Naive thymus-derived CD4-positive, alpha-beta T cell (primary cell): ENCODE measurements at places on chromosomes 6 and 20. TPM values are rescaled to one million over a fixed set of nuclear protein-coding genes. Genes with fewer than 3 reads are reported as not detected.

The CDH26 gene
- total RNA-seq = 0.53 and 0.58 TPM in 2 replicates

The OR12D3 gene
- total RNA-seq = not detected

The TMC2 gene
- total RNA-seq = 0.15 TPM

The ARFGEF3 gene
- 0.03 TPM for total RNA-seq

The OTOR gene
- total RNA-seq = not detected

GRCh38 chr6:141326925-141327324 lies 805.8 kb upstream of the GJE1 start:
- H3K36me3 ChIP-seq = no peaks in the 10 kb centered on the region
- H3K27me3 ChIP-seq = no peaks in the 10 kb centered on the region
- H3K27ac ChIP-seq = no peak overlapping the region
- DNase-seq = no peak
- no peak overlapping the region for H3K4me3 ChIP-seq

GRCh38 chr6:169864148-169865020 lies 113.0 kb downstream of the ERMARD start:
- H3K4me3 ChIP-seq = no peak overlapping the region
- peaks cover 12% of the 10 kb centered on the region for H3K4me1 ChIP-seq
- H3K36me3 ChIP-seq = no peaks in the 10 kb centered on the region
- no peak overlapping the region for H3K27ac ChIP-seq
- no peaks in the 10 kb centered on the region for H3K27me3 ChIP-seq

- no peaks in the 10 kb centered on the region for H3K36me3 ChIP-seq
- no peak overlapping the region for H3K4me3 ChIP-seq
- no peak overlapping the region for H3K27ac ChIP-seq
- no peaks in the 10 kb centered on the region for H3K27me3 ChIP-seq
- H3K4me1 ChIP-seq = no peaks in the 10 kb centered on the region
Measured at GRCh38 chr20:19952392-19952791, 64.8 kb upstream of the NAA20 start.

- H3K36me3 ChIP-seq = no peaks in the 10 kb centered on the region
- no peaks in the 10 kb centered on the region for H3K4me1 ChIP-seq
- DNase-seq = no peak
- no peak overlapping the region for H3K4me3 ChIP-seq
- no peak overlapping the region for H3K27ac ChIP-seq
Measured at GRCh38 chr6:163008626-163009025, 280.9 kb downstream of the PACRG start.

- H3K27ac ChIP-seq = no peak overlapping the region
- no peaks in the 10 kb centered on the region for H3K4me1 ChIP-seq
- H3K36me3 ChIP-seq = no peaks in the 10 kb centered on the region
- DNase-seq = no peak
Measured at GRCh38 chr6:116564311-116564710, 7.0 kb upstream of the RWDD1 start.

GRCh38 chr6:38957426-38957825 lies 91.2 kb upstream of the GLP1R start:
- H3K4me1 ChIP-seq = no peaks in the 10 kb centered on the region
- no peaks in the 10 kb centered on the region for H3K27me3 ChIP-seq
- no peak overlapping the region for H3K27ac ChIP-seq
- no peak for DNase-seq
- H3K4me3 ChIP-seq = no peak overlapping the region

DNA sequence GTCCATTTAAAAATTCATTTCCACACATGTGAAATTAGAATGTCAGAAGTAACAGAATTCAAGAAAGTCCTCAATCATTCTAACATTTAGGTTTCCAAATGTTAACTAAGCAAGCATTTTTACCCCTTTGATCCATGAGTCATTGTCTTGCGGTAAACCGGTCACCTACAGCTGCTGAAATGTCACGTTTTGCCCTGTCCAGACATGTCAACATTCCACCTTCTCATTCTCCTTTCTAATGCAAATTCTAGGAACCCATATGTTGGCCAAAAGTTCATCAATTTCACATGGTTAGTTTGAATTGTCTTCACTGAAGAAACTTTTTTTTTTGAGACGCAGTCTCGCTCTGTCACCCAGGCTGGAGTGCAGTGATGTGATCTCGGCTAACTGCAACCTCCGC lies 117.2 kb downstream of the IPCEF1 start:
- DNase-seq = no peak
- H3K36me3 ChIP-seq = no peaks in the 10 kb centered on the region
- H3K27ac ChIP-seq = peak overlapping the region; percentile 2
- peaks cover 43% of the 10 kb centered on the region for H3K4me1 ChIP-seq
- H3K27me3 ChIP-seq = no peaks in the 10 kb centered on the region

- no peaks in the 10 kb centered on the region for H3K36me3 ChIP-seq
- no peak for DNase-seq
- H3K4me1 ChIP-seq = no peaks in the 10 kb centered on the region
- H3K4me3 ChIP-seq = no peak overlapping the region
Measured at GRCh38 chr6:92763274-92763584, 656.1 kb downstream of the EPHA7 start.

DNA sequence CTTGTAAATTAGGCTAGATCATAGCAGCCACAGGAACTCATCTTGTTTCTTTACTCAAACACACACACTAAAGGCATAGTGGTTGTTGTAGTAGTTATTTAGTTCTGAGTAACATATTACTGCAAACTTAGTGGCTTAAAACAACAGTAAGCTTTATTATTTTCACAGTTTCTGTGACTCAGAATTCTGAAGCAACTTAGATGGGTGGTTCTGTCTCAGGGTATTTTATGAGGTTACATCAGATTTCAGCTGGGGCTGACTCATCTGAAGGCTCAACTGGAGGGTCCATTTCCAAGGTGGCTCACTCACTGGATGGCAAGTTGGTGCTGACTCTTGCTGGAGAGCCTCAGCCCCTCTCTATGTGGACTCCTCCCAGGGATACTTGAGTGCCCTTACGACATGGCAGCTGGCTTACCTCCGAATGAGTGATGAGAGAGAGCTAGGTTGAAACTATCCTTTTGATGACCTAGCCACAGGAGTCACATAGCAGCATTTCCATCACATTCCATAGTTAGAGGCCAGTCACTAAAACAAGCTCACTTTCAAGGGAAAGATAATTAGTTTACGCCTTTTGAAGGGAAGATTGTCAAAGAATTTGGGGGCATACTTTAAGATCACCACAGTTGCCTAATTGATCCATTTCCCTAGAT lies 136.5 kb upstream of the PRND start:
- H3K27me3 ChIP-seq = no peaks in the 10 kb centered on the region
- no peak overlapping the region for H3K4me3 ChIP-seq
- no peaks in the 10 kb centered on the region for H3K36me3 ChIP-seq

GRCh38 chr6:39797751-39798150 lies 5.6 kb downstream of the DAAM2 start:
- H3K27ac ChIP-seq = no peak overlapping the region
- no peak overlapping the region for H3K4me3 ChIP-seq
- H3K4me1 ChIP-seq = no peaks in the 10 kb centered on the region
- H3K36me3 ChIP-seq = no peaks in the 10 kb centered on the region
- no peaks in the 10 kb centered on the region for H3K27me3 ChIP-seq

DNA sequence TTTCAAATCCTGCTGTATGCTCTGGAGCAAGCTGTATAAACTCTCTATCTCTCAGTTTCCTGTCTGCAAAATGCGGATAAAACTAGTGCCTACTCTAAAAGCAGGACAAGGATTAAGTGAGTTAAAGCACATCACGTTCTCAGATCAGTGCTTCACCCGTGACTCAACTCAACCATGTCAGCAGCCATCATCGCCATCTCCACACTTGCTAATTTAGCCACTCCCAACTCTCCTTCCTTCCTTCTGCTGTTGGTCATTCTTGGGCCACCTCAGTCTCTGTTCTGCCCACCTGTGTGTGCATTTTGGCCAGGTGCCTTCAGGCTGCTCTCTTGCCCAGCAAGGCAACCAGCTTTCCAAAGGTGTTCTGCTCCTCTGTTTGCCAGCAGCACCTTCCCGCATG lies 260.0 kb upstream of the CDYL start:
- H3K27me3 ChIP-seq = no peaks in the 10 kb centered on the region
- no peaks in the 10 kb centered on the region for H3K36me3 ChIP-seq
- no peak overlapping the region for H3K27ac ChIP-seq
- no peak overlapping the region for H3K4me3 ChIP-seq

- H3K36me3 ChIP-seq = no peaks in the 10 kb centered on the region
- no peak overlapping the region for H3K4me3 ChIP-seq
- H3K27ac ChIP-seq = no peak overlapping the region
- no peak for DNase-seq
- H3K27me3 ChIP-seq = no peaks in the 10 kb centered on the region
- H3K4me1 ChIP-seq = no peaks in the 10 kb centered on the region
Measured at GRCh38 chr6:47083586-47084047, 41.5 kb upstream of the ADGRF1 start.

- H3K36me3 ChIP-seq = no peaks in the 10 kb centered on the region
- DNase-seq = no peak
- H3K4me3 ChIP-seq = no peak overlapping the region
- H3K4me1 ChIP-seq = no peaks in the 10 kb centered on the region
- no peak overlapping the region for H3K27ac ChIP-seq
Measured at GRCh38 chr6:1438471-1438881, 49.1 kb downstream of the FOXF2 start.

GRCh38 chr20:5039255-5039657 lies 37.9 kb upstream of the SLC23A2 start:
- H3K4me1 ChIP-seq = no peaks in the 10 kb centered on the region
- no peaks in the 10 kb centered on the region for H3K36me3 ChIP-seq
- no peaks in the 10 kb centered on the region for H3K27me3 ChIP-seq

DNA sequence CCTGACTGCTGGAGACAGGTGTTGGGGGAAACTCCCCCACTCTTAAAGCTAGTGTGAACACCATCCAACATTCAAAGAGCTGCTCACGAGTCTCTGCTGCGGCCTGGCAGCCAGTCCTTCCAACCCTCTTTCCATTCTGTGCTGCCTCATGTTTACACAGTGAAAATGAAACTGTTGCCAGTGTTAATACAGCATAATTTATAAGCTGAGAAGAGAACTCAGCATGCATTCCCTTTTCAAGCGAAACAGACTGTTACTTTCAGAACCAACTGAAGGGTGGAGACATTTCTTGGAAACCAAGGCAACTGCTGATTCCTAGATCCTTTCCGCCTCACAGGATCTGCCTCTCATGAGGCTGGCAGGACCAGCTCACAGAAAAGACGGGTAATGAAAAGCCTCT lies 533.8 kb upstream of the ID4 start:
- DNase-seq = no peak
- no peaks in the 10 kb centered on the region for H3K4me1 ChIP-seq
- H3K4me3 ChIP-seq = no peak overlapping the region
- no peaks in the 10 kb centered on the region for H3K36me3 ChIP-seq

DNA sequence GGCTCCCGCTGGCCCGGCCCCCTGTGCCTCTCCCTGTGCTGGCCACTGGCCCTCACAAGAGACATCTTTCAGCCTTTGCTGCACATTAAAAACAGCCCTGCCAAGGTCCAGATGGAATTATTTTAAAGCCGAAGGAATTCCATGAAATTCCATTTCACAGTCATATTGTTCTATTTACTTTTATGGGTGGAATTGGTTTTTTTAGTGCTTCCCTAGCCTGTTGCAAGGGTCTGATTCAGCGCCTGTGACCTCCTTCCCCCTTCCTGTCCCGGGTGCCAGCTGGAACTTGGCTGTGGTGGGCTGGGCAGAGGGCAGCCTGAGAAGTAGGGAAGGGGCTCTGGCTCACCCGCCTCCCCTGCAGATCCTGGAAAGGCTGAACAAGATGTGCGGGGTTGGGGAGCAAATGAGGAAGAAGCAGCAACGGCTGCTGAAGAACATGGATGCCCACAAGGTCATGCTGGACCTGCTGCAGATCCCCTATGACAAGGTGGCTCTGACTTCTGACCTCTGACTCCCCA lies 34.3 kb downstream of the UQCC2 start:
- H3K4me1 ChIP-seq = no peaks in the 10 kb centered on the region
- DNase-seq = no peak
- H3K27me3 ChIP-seq = no peaks in the 10 kb centered on the region
- no peak overlapping the region for H3K4me3 ChIP-seq
- peaks cover 8% of the 10 kb centered on the region for H3K36me3 ChIP-seq

- H3K4me1 ChIP-seq = peaks cover under 1% of the 10 kb centered on the region
- H3K36me3 ChIP-seq = no peaks in the 10 kb centered on the region
- no peaks in the 10 kb centered on the region for H3K27me3 ChIP-seq
- DNase-seq = no peak
- no peak overlapping the region for H3K27ac ChIP-seq
Measured at GRCh38 chr6:89961481-89961880, 67.2 kb downstream of the GJA10 start.

GRCh38 chr6:17621003-17621402 lies 20.9 kb downstream of the FAM8A1 start:
- H3K4me3 ChIP-seq = no peak overlapping the region
- no peaks in the 10 kb centered on the region for H3K4me1 ChIP-seq
- no peaks in the 10 kb centered on the region for H3K27me3 ChIP-seq
- no peak overlapping the region for H3K27ac ChIP-seq
- no peak for DNase-seq
- peaks cover 11% of the 10 kb centered on the region for H3K36me3 ChIP-seq

DNA sequence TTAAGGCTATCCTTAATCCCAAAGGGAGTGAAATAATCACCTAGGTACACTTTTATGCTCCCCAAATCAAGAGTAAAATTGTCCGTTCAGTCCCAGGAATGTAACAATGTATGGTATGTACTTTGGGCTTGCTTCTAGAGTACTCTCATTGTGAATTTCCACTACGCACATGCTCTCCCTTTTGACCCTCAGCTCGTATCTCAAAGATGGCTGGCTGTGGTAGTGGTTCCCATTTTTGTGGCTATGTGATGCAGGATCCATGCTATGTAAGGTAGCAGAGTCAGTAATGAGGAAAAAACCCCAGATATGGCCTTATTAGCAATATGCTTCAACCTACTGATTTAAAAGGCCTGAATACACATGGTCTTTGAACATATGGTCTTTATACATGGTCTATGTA lies 133.7 kb downstream of the DST start:
- no peaks in the 10 kb centered on the region for H3K27me3 ChIP-seq
- no peaks in the 10 kb centered on the region for H3K36me3 ChIP-seq
- H3K4me3 ChIP-seq = no peak overlapping the region
- H3K4me1 ChIP-seq = no peaks in the 10 kb centered on the region
- DNase-seq = no peak
- H3K27ac ChIP-seq = no peak overlapping the region

DNA sequence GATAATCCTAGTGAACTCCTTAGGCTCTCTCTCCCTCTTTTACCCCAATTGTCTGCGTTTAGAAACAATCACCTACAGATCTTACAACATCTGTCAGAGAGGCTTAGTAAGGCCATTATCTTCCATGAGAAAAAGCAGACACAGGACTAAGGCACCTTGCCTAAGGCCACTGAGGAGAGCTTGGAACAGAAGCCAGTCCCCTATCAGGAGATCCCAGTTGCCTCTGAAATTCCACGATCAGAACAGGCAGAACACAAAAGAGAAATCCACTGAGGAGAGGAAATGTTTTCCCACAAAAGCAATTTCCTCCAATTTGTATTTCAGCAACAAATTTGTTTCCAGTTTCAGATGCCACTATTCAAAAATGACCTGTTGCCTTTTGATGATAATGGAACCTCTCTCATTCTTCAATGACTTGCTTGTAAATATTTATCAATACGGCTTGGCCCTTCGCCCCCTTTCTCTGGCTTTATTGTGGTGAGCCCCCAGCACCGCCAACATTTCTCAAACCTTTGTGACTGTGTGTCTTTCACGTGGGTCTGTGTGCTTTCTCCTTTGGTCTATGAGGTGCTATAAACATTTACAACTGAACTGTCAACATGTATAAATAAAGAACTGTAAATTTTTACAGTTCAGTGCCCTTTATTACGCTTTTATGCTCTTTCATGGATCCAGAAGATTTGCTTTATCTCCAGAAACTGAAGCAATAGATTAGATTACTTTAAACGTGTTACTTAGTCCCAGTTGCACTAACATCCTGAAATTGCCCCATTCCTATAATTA lies 187.8 kb upstream of the PHACTR1 start:
- no peaks in the 10 kb centered on the region for H3K27me3 ChIP-seq
- H3K36me3 ChIP-seq = no peaks in the 10 kb centered on the region
- H3K4me3 ChIP-seq = no peak overlapping the region

GRCh38 chr20:33825340-33826269 lies 14.5 kb downstream of the CHMP4B start:
- no peak overlapping the region for H3K4me3 ChIP-seq
- no peaks in the 10 kb centered on the region for H3K36me3 ChIP-seq
- peaks cover 10% of the 10 kb centered on the region for H3K4me1 ChIP-seq
- H3K27ac ChIP-seq = no peak overlapping the region
- no peak for DNase-seq
- H3K27me3 ChIP-seq = no peaks in the 10 kb centered on the region
